NCI-H2081 treated with DMSO at 0.1 percent for 48 hours (cell line): ENCODE measurements at places on chromosomes 13 and 19.

DNA sequence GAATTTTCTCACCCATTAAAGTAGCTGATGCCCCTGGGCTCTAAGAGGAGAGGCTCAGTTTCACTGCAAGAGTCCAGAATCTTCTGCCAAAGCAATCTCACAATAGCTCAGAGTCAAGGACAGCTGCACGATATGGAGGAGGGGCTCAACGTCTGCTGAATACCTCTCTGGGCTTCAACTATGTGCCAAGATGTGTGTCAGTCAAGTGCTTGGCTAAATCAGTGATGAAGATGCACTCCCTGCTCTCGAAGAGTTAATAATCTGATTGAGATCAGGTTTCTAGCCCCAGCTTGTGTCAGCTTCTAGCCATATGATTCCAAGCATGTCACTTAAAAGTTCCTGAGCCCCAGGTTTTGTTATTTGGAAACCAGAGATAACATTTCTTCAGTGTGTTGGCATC, 46.8 kb downstream of the KLF12 start:
- no peak for DNase-seq

DNA sequence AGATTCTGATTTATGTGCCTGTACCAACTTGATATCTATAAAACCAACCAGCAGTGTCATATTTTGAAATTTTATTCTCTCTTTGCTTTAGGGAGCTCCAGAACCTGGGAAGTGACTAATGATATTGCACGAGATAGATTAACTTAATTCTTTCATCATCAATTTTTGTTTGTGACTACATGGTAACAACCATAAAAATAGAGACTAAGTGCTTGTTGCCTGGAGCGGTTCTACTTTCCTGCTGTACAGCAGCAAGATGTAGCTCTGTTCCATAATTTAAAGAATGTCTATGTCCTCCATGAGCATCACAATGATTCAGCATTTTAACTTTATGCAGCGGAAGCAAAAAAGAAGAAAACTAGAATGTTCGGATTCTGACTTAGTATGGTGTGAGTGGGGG, 275.6 kb downstream of the KLF5 start:
- DNase-seq: no peak

- no peak for DNase-seq
Measured at GRCh38 chr19:18086590-18087138, at the start of gene IL12RB1. Gene IL12RB1 (minus strand): TSS chr19:18086934. CDS start chr19:18086823, 111 bp downstream.

- DNase-seq: no peak
Measured at GRCh38 chr19:18060472-18060871, 26.3 kb downstream of the IL12RB1 start.

GRCh38 chr19:53982611-53983010, 8.8 kb upstream of the CACNG6 start:
- DNase-seq: no peak

DNA sequence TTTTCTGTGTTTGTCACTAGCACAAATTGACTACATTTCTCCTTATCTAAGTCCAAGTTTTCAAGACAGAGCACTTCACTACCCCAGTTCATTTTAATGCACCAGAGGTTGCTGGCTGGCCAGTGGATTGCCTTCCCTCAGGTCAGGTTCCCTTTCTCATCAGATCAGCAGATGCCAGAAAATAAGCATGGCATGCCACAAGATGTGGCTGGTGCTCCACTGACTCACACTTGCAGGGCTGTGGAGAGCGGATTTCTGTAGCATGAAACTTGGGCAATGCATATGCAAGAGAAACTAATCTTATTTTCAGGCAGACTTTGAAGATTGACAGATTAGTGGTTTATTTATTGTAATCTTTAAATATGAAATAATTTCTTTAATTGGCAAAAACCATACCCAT, 79.5 kb downstream of the RUBCNL start:
- no peak for DNase-seq

DNA sequence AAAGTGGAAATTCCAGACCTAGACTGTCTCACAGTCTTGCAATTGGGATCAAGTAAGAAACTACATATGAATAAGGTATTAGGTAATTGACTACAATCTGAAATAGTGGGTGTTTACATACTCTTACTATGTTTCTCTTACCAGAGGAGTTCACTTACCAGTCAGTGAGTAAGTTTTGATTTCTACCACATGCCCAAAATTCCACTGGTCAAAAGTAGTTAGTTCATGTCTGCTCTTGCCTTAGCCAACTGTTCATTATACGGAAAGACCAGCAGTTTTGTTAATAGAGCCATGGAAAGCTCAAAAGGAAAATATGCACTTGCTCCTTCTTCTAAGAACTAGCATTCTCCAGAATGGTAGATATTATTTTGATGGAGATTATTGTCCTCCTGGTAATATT, 490.8 kb downstream of the RFC3 start:
- DNase-seq: no peak

- DNase-seq: no peak
Measured at GRCh38 chr19:7729831-7730285, 2.1 kb downstream of the CLEC4G start.

GRCh38 chr19:13091400-13092157, 11.1 kb downstream of the LYL1 start:
- no peak for DNase-seq

DNA sequence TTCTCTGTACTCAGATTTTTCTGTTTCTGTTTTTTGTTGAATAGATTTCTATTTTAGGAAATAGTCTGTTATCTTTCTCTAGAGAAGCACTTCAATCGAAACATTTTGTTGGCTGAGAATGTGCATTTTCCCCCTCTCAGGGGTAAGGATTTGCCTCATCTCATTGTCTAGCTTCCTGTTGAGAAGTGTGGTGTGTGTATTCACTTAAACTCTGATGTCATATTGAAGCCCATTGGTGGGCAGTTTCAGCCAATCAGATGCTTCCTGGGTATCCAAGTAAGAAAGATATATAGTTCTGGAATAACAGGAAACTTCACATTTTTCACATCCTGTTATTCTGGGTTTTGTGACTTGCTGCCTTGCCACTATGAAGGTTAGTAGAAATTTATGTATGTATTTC, 87.6 kb downstream of the ARHGEF7 start:
- no peak for DNase-seq

DNA sequence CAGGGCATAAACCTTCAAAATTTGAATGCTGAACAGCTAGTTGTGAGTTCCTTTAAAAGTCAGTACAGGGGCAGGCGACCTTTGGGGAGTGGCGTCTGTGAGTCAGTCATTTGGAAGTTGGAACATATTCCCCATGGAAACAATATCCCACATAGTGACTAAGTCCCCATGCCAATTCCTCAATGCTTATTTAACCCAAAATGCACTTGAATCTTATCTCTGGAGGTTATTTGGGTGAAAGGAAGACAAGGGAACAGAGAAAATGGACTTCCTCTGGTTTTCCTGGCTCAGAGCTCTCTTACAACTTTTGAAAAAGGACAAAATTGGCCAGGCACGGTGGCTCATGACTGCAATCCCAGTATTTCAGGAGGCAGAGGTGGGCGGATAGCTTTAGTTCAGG, 479.2 kb upstream of the NBEA start:
- DNase-seq: no peak

DNA sequence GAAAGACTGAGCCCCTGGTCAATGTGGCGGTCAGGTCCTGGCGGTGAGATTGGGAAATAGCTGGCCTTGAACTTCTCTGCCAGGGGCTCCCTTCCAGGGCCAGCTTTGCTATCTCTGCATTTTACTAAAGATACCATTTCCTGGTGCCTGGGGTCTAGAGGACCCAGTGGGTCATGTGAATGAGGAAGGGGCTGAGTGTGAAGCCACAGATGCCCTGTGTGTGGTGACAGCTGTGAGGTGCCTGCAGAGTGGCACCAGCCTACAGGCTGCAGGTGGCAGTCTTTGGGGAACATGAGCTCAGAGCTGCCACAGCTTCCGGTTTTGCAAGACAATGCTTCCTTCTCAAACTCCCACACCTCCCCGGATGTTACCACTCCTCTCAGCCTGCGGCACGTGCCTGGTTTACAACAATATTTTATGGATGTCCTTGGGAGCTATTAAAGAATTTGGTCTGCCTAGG, 5.2 kb upstream of the MLNR start:
- no peak for DNase-seq

GRCh38 chr19:13060233-13060963, 42.3 kb downstream of the LYL1 start:
- DNase-seq: no peak

DNA sequence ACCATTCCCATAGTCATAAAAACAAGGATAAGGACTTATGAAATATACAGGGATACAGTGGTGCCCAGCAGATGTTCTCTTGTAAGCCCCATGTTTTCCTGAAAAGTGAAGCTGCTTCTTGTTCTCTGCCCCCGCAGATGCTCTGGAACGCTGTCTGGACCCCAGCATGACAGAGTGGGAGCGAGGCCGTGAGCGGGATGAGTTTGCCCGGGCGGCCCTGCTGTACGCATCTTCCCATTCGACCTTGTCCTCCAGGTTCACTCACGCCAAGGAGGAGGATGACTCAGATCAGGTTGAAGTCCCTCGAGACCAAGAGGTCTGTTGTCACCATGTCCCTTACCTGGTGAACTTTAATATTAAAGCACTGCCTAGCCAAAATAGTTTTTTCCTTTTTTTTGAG, 20.3 kb upstream of the WDR88 start:
- no peak for DNase-seq

DNA sequence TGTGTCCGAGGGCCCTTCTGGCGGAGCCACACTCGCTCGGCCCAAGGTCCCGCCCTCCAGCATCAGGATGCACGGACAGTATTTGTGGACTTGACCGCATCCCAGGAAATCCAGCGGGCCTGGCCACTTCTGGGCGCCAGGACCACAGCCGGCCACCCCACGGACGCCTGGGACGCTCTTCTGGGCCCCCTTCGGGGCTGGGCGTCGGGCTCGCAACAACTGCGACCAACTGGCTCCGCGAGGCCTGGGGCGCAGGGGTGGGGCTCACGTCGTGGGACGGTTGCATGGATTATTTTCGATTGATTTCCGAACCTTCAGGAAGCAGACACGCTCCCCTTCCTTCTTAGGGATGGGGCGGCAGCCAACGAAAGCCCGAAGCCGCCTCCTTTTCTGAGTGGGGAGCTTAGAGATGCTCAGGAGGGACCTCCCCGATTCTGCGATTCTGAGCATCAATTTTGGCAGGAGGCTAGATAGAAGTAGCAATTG, 521 bp upstream of the NUP58 start:
- DNase-seq: no peak

DNA sequence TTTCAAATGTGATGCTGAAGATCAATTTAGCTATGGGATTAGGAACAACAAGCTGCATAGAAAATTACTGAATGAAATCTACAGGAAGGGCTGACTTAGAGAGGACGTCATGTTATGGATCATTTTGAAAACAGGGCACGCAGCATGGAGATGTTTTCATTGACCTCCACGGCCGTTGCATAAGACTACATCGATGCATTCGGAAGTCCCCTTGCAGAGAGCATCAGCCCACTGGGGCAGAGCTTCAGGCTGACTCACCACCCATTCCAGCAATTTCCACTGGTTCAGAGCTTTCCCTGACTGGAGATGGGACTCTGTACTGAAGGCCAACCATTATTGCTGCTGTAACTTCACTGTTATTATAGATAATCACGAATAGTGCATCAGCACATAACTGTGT, 305.3 kb downstream of the IRS2 start:
- no peak for DNase-seq

DNA sequence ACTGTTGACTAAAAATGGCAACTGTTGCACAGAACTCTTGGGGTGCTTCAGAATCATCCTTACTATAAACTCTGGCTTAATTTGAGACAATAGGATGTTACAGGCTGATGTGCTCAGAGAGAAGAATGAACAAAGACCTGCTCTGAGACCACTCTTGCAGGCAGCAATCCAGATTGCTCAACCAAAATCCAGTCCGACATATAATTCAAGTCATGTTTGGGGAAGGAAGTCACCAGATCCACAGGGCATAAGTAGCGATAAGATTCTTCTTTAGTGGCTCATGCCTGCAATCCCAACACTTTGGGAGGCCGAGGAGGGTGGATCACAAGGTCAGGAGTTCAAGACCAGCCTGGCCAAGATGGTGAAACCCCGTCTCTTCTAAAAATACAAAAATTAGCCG, 20.6 kb downstream of the MTMR6 start:
- DNase-seq: no peak

DNA sequence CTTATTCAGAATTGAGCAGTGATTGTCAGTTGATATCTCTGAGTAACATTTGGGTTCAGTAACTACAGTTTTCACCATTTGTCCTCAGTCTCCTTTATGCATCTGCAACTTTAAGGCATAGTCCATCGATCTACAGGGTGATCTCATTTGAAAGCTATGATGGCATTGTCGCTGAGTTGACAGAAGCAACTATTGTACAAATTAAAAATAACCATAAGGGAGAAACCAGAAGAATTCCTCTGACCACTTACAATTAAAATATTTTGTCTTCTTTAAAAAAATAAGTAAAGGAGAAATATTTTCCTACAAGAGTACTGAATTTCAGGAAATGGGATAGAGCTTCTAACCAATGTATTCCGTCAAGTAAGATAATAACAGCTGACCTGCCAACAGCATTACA, 30.6 kb downstream of the RAP2A start:
- DNase-seq: no peak

DNA sequence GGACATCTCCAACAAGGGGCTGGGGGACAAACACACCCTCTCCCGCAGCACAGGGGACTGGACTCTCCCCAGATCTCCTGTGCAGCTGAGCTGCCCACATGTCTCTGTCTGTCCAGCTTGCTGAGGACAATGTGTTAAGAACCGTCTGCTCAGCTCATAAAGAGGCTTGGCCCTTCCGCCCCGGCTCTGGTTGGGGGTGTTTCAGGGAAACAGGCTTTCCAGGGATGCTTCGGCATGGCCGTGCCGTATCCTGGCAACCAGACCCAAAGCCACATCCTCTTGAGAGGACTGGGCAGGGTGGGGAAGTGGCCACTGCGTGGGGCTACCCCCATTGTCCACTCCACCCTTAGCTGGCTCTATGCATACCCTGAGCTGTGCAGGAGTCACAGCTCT, 41.1 kb upstream of the CHST8 start:
- DNase-seq: no peak

DNA sequence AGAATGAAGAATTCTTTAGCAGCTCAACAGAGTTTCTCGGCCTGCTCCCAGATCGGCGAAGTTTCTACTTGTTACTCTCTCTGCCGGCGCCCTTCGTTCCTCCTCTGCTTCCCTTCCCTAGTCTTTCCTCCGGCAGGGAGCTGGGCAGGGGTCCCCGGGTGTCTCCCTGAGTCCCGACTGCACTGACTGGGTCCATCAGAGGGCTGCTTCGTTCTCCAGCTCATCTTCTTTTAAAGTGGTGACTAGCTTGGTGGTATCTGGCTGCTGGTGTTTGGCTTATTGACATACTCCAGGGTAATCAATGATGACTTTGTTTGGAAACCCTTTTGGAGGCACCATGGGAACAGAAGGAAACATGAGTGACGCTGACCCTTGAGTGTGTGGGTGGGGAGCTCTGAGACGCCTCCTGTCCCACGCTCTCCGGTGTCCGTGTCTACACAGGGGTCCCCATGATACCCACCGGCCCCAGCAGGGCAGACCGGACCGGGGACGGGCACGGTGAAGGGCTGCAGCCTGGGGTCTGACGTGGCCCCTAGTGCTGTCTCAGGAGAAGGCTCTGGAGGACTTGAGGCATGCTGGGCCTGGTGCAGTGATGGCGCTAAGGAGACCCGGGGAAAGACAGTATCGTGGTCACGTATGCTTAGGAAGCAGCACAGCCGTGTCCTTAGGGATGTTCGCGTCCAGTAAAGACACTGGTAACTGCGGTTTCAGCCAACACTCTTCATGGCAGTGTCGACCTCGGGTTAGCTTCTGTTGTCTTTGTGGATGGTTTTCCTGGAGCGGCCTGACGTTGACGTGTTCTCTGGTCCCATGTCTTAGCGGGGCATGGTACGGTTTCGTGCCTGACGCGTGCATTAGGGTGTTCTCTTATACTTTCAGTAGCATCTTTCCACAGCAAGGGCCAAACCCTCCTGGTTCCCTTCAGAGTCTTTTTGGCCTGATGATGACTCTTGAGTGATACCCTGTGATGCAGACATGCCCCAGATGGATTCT, 23.8 kb downstream of the NAXD start:
- no peak for DNase-seq
